ENCODE measurements at places on chromosomes 12 and 14. TPM values are rescaled to one million over a fixed set of nuclear protein-coding genes. Genes with fewer than 3 reads are reported as not detected.

The CLEC6A gene
- not detected for total RNA-seq

DNA sequence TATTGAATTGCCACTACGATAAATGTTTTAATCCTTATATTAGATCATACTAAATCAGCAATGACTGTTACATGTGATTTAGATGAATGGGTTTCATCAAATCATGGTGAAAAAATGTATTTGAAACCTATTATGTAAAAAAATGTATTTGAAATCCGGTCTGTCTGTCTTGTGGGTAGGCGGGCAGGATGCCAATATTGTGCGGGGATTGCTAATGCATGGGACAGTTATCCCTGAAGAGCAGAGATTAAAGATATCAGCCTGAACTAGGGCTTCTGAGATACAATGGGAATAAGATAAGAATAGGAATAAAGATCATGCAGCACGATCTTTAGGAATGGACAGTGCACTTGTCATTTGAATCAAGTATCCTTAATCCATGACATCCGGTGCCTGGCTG lies 134.0 kb downstream of the PRKCH start:
- no peaks in the 10 kb centered on the region for H3K27me3 ChIP-seq
- peak overlapping the region; percentile 67 for H3K27ac ChIP-seq
- H3K36me3 ChIP-seq, result peaks cover 82% of the 10 kb centered on the region
- H3K4me1 ChIP-seq, result peaks cover 74% of the 10 kb centered on the region
- no peak for DNase-seq

The SPTSSA gene
- total RNA-seq, result 23.2 TPM

- no peak overlapping the region for H3K27ac ChIP-seq
- H3K36me3 ChIP-seq, result no peaks in the 10 kb centered on the region
Measured at GRCh38 chr12:81253360-81253759, 175.5 kb downstream of the ACSS3 start.

The GPR162 gene
- total RNA-seq, result 0.11 TPM

The ARMH4 gene
- total RNA-seq, result 0.18 TPM

The OVCH1 gene
- total RNA-seq, result not detected

GRCh38 chr14:77208291-77208978 lies 26.8 kb downstream of the TMEM63C start:
- no peaks in the 10 kb centered on the region for H3K36me3 ChIP-seq
- DNase-seq, result peak; percentile 38
- no peak overlapping the region for H3K4me3 ChIP-seq
- H3K27ac ChIP-seq, result no peak overlapping the region

GRCh38 chr12:116402163-116402939 lies 124.9 kb upstream of the MED13L start:
- no peak overlapping the region for H3K27ac ChIP-seq
- peaks cover 6% of the 10 kb centered on the region for H3K27me3 ChIP-seq
- no peak overlapping the region for H3K4me3 ChIP-seq
- no peaks in the 10 kb centered on the region for H3K4me1 ChIP-seq

DNA sequence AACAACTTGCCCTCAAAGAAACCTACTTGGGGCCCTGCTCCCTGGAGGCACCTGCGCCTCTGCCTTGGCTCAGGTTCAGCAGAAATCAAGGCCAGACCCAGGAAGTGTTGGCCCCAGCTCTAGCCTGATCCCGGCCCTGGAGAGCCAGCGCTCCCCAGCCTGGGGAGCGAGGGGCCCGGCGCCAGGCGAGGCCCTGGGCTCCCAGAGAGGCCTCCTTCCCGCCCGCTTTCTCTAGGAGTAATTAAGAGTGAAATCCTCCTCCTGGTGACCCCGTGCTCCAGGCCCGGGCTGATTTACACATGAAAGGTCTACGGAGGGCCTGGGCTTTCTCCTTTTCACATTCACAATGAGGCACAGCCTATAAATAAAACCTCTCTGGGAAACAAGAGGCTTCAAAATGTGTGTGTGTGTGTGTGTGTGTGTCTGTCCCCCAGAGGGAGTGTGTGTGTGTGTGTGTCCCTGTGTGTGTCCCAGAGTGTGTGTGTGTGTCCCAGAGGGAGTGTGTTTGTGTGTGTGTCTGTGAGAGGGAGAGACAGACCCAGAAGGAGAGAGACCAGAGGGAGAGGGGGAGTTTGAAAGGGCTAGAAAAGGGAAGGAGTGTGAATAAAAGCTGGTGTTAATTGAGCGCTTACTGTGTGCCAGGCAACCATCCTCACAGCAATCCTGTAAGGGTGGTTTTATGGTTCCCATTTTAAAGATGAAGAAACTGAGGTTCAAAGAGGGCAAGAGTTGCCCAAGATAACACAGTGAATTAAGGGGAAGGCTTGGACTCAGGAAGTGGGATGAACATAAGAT lies 23.8 kb upstream of the COX6A1 start:
- H3K27me3 ChIP-seq, result peaks cover 5% of the 10 kb centered on the region
- H3K27ac ChIP-seq, result no peak overlapping the region
- no peak overlapping the region for H3K4me3 ChIP-seq
- no peaks in the 10 kb centered on the region for H3K4me1 ChIP-seq

The GARIN6 gene
- total RNA-seq, result not detected

The RTN1 gene
- total RNA-seq, result not detected

Data from activated T-helper 2 cell treated with anti-CD3 and anti-CD28 coated beads, Interferon-gamma antibody, Interleukin-2, Interleukin-4, amounts not matched to agents 10 μg/mL and 5 μg/mL and 100 μg/mL, durations not matched to agents 14 hours and 24 hours and 36 hours (primary cell).